ENCODE measurements at places on chromosomes 1 and 21.

DNA sequence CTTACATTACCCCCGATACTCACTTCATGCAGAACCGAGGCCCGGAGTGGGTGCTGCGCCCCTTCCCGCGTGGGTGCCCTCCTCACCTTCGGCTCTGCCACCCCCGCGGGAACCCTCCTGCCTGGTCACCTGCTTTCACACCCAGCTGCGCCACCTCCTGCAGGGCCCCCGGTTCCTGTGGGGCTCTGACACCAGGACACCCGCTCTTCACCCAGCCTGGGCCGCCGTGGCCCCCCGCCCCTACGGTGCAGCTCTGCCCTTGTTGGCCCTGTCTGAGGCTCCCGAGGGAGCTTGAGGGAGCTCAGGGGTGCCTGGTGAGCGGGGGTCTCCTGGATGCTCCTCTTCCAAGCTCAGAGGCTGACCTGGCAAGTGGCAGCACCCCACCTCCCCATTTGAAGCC lies 19.0 kb downstream of the RRP1 start:
- no peak for DNase-seq

- no peak for DNase-seq
Measured at GRCh38 chr1:9291914-9292360, 757 bp upstream of the SPSB1 start.

DNA sequence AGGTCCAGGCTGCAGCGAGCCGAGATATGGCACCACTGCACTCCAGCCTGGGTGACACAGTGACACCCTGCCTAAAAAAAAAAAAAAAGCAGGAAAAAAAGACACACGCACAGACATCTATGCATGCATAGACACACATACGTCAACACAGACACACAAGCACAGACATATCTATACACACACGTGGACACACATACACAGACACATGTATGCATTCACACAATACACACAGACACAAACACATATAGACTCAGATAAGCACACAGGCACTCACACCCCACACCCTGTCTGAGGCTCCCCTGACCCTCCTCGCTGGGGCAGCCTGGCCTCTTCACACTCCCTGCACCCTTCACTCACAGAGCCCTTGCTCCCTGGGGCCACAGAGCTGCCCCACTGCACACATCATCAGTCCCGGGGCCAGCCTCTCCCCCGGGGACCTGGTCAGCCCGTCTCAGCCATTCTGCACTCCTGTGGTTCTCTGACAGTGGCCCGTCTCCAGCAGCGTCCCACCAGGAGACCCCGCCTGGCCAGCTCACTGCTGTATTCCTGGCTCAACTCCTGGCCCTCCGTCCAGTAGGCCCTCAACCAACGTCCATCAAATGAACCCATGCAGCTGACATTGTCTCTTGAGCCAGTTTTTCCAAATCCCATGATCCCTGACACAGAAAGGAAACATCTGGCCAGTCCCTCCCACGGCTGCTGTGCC lies 4.6 kb upstream of the PRKCZ start:
- DNase-seq: no peak

DNA sequence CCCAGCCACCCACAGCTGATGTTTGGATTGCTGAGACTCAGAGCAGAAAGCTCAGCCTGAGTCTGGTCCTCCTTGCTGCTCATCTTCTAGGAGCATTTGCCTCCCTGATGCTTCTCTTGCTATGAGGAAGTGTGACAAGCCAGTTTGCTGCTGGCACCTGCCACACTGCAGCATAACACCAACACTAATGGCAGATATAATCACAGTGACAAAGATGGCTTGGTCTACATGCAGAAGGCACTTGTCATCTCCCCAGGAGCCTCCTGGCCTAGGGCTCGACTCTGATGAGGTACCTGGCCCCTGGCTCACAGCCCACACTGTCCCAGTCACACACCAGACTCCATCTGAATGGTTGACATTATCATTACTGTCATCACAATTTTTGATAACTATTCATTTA lies 13.9 kb upstream of the PSMB2 start:
- no peak for DNase-seq

GRCh38 chr1:53655931-53656746 lies 82.8 kb downstream of the GLIS1 start:
- no peak for DNase-seq

DNA sequence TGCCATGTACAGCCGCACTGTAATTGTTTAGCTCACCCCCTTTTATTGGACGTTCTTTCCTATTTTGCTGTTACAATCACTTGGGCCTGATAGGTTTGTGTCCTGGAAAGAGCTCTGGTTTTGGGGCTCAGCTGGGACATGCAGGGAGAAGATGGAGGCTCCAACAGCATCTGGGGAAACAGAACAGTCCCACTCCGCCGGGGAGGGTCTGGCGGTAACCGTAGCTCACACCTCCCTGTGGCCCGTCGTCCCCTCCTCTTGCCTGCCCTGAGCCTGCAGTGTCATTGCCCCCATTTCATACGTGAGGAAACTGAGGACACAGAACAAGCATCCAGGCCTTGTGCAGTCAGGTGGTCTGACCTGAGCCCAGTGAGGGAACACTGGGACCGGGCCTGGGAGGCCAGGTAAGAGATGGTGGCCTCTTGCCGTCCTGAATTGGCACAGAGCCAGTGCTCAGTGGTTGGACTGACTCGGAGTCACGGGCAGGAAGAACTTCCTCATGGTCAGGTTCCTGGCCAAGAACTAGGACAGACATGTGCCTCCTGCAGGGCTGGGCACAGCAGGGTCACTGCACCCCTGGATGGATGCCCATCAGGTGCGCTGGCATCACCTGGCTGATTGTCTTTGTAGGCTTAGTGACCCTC lies 41.8 kb downstream of the S100B start:
- no peak for DNase-seq

DNA sequence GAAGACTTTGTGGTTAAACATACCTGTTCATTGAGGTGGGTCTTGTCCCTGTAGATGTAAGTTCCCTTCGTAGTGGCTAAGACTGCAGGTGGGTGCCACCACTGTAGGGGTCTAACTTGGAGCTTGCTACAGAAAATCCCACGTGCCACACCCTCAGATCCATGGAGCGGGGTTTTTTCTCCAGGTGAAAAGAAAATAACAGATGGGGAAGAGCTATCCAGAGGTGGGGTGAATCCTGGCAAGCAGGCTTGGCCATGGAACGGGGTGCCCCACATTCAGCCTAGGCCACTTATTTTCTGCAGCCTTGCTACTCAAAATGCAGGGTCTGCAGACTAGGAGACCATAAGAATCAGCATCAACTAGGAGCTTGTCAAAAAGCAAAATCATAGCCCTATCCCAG lies 24.0 kb downstream of the EXOC8 start:
- no peak for DNase-seq
